Activated T-helper 1 cell treated with anti-CD3 and anti-CD28 coated beads, Interleukin-2, amount 50 U/mL, for 16 hours (primary cell): ENCODE measurements at places on chromosomes 6 and 20.

- DNase-seq = no peak
These were observed 21.0 kb downstream of the NOL7 start for GRCh38 chr6:13635948-13636658.

GRCh38 chr20:62138912-62139311, 4.3 kb downstream of the PSMA7 start:
- DNase-seq = no peak

DNA sequence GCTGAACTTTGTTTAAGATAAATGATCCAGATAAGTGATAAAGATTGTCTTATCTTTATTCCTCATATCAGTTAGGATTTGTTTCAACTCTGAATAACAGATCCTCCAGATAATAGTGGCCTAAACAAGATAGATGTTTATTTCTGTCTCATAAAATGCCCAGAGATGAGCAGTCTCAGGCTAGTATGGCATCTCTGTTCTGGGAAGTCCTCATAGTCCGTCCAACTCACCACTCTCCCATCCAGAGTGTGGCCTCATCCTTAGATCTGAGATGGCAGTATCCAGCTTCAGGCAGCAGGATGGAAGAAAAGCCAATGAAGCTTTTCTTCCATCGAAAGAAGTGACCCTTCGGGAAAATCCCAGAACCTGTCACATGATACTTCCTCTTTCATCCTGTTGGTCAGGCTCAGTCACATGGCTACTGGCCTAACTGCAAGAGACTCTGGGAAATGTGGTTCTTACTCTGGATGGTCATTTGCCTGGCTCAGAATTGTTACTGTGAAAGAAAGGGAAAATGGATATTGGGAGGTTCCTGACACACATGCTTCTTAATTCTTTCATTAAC, 29.4 kb upstream of the TAGAP start:
- DNase-seq = no peak

- DNase-seq = no peak
These were observed 254.0 kb downstream of the DLL1 start for GRCh38 chr6:170036916-170037315.

DNA sequence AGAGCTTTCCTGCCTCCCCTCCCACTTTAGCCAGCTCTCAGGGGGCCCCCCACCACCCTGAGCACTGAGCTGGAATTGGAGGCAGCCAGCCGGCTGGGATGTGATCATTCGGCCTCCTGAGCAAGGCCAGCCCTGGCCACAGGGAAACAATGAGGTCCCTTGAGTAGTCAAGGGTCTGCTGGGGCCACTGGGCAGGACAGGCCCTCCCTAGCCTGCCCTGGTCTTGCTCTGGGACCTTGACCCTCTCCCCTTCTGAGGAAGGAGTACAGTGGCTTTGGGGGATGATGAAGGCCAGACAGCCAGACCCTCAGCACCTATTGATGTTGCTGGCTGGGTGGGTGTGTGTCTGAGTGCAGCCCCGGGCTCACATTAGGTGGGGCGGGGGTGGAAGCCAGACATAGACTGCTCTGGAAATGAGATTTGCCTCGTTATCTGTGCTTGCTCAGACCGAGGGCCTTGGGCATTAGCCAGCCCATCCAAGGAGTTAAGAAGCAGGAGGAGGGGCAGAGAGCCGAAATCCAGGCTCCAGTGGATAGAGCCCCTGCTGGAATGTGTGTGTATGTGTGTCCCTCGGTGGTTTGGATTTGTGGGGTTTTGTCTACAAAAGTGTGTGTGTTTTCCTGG, 21.3 kb downstream of the CD40 start:
- DNase-seq = no peak

DNA sequence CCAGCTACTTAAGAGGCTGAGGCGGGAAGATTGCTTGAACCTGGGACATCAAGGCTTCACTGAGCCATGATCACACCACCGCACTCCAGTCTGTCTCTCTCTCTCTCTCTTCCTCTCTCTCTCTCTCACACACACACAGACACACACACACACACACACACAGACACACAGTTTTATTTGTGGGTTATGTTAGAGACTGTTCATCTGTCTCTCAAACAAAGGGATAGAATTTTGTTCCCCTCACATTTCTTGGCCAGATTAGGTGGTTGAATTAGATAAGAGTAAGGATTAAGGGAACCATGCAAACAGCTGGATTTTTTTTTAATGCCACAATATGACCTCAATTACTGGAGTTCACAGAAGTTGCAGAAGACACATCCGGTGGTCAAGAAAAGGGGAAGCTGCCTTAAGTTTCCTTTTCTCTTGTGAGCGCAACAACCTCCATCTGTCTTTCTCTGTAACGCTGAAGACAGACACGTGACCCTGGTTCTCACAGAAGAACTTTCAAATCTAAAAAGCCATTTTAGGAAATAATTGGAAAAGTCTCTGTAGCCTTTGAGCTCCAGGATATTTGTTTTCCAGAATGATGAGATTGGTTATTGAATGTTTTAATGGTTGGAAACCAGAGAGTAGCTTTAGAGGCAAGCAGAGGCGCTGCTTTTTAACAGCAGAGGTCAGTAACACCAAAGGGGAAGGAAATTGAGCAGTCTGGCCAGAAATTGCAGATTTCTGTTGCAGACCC, 32.9 kb upstream of the LGSN start:
- no peak for DNase-seq

GRCh38 chr6:79413562-79414002, 123.6 kb downstream of the LCA5 start:
- no peak for DNase-seq

GRCh38 chr6:111614833-111615582, 9.3 kb upstream of the TRAF3IP2 start:
- DNase-seq = no peak

- no peak for DNase-seq
These were observed 36.5 kb upstream of the TFAP2A start for GRCh38 chr6:10451394-10451793.

- DNase-seq = no peak
These were observed 46.6 kb downstream of the ZNF831 start for GRCh38 chr20:59210186-59210585.
